ENCODE measurements at places on chromosomes 11 and 22.

DNA sequence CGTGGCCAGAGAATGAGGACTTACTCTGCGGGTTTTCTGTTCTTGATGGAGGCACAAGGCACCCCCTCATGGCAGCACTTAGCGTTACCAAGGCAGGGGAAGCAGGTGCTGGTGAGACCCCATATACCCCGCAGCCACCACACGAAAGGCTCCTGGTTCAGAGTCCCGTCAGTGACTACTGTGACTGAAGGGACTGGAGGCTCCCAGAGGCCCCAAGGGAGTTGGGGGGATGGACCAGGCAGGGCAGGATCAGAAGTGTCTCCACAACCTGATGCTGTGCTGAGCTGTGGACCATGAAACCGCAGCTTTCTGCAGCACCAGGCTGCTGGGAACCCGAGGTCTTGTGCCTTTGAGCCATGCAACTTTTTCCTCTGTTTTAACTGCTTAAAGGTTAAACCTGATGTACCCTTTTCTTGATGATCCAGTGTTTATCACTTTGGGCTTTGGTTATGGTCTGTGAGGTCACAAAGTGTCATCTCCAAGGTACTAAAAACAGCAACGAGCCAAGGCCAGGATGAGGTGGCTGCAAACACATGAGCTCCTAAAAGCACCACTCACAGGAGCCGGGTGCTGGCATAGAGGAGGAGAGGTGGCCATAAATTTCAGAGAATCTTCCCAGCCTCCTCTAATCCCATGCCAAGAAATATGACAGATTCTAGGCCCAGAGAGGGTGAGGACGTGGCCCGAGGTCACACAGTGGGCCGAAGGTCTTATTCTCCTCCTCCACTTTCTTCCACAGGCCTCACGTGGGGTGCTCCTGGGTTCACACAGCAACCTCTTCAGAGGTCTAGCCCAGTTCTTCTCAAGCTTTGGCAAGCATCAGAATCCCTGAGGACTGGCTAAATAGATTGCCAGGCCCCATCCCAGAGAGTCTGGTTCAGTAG lies 4.2 kb upstream of the LRRC32 start:
- no peak for DNase-seq

DNA sequence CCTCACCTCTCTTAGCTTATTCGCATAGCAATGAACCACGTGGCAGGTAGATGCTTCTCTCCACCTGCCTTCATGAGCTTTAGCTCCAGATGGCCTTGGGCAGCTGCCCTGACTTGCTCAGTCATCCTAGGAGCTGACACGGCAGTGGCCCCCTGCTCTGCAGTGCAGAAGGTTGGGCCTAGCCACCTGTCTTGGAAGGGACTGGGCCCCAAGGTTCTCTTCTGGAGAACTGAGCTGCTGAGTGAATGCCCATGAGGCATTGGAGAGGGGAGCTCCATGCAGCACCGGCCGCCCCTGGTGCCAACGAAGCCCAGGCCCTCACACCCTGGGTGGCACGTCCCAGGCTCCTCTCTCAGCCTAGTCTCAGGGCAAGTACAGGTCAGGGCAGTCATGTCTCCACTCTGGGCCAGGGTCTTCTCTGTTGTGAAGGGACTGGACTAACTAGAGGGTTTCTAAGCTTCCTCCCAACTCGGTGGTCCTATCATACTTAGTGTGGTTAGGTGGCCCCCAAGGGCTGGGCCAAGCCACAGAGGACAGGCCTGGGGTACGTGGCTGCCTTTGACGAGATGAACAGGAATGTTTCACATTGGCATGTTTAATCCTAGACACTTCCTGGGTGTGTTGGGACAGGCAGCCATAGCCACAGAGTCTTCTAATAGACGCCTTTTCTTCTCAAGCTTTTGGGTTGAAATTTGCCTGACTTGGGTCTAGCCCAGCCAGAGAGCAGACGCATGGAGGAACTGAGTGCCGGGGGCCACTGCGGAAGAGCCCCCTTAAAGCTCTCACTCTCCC lies 47.9 kb downstream of the ALX4 start:
- DNase-seq, result no peak

DNA sequence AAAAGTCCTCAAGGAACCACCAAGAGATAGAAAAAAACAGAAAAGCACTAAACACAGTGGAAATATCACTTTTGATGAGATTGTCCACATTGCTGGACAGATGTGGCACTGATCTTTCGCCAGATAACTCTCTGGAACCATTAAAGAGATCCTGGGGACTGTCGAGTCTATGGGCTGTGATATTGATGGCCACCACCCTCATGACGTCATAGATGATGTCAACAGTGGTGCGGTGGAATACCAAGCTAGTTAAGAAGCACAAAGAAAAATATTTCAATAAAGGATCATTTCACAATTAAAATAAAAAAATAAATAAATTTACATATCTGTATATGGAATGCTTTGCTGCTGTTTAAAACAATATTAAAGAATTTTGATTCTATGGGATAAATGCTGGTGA lies 45.5 kb downstream of the ARL14EP start:
- DNase-seq, result no peak

- DNase-seq, result no peak
Observed at GRCh38 chr11:120717042-120717441, 205.5 kb downstream of the GRIK4 start.

DNA sequence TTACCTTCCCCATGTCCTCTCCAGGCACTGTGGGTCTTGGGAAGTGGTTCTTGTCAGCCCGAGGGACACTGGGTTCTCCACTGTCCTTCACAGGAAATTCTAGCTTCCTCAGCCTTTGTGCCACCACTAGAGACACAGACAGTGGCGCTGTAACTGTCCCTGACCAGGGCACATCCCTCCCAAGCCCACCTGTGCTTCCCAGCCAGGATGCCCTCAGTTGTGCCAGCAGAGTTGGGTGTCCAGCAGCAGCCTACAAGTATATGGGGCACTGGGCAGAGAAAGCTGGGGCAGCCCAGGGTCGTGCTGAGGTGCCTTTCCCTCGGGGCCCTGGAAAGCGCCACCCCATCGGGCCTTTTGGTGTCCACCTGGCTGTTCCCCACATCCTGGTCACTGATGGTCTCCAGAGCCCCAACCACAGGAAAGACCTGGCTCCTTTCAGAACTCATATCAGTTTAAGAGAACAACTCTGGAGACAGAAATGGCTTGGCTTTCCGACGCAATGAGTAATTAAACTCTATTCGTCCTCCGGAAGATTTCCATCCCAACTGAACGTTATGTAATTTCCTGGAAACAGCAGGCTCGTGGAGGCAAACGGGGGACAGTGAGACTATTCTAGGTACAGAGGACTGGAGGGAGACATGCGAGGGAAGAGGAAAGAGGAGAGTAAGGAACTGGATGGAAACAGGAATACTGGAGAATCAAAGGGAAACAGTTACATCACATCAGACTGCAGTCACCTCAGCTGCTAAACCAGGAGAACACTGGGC lies 28.6 kb downstream of the PPP2R1B start:
- peak; percentile 40 for DNase-seq

DNA sequence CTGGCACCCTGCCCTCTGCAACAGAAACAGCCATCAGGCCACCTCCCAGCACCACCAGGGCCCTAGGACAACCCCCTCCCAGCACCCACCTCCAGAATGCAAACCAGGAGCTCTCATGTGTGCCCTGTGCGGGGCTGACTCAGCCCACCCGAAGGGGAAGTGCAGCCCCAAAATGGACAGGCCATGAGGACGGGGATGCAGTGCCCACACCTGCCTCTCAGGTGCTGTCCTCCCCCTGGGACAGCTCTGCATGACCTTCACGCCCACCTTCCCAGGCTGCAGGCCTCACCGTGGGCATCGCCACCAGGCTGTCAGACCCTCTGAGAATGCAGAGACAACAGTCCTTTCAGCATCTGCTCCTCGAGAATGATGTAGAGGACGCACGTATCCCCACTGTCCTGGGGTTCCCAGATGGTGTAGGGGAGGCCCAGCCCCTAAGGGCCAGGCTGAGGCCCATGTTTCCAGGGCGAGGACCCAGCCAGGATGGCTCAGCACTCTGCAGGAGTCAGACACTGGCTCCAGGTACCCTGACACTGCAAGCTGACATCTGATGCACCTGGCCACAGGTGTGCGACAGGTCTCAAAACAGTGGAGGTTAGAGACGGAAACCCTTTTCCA lies 13.5 kb downstream of the MOB2 start:
- no peak for DNase-seq

DNA sequence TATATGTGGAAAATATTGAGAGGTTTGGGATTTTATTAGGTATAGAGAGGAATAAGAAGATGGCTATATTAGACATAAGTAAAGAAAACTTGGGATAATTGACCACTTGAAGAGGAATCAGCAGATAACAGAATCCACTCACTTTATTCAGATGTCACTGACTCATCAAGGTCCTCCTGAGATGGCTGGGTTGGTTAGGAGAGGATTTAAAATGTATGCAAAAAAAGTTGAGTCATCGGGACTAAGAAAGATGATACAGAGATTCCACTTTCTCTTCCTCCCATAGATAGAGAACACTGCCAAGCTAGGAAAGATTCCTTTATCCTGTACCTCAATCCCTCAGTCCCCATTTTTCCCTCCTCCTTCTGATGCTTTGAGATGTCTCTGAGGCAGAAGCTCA lies at the start of gene OR6A2:
TSS of gene OR6A2 (minus strand) at position 288 of the 400 bp plus-strand sequence. CDS start 3,981 bp downstream, outside the sequence.
- peak; percentile 33 for DNase-seq

GRCh38 chr22:37542959-37543358 lies 17.3 kb upstream of the CDC42EP1 start:
- DNase-seq, result no peak

GRCh38 chr11:34519595-34520235 lies 6.1 kb upstream of the ELF5 start:
- no peak for DNase-seq

DNA sequence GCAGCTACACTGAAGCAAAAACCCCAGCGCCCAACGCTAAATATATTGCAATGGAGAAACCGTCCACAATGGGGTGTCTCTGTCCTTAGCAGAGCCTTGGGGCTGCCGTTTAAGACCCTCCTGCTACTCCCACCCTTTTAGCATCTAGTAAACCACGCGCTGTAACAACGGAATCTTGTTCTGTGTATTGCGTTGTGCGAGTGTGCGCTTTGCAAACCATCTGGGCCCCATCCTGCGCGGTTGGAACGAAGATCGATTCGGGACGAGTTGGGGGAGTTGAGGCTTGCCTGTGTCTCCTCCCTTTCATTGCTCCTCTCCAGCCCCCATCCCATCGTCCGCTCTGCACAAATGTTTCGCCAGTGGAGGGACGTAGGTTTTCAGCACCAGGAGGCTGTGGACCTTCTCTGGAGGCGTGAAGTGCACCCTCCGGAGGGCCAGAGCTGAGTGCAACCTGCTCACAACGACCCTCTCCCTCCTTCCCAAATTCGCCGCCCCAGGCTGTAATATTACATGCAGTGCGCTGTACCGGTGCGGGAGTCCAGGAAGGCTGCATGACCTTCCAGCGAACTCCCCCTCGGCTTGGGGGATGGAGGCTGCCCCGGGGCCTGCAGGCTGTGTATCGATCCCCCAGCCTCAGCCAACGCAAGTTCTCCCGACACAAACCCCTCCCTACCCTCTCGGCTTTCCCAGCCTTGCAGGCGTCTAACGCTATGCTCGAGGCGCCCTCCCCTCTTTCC lies 1.6 kb upstream of the KMT2A start:
- DNase-seq, result peak; percentile 50

All from EH (cell line).